Uterine smooth muscle cell (primary cell): ENCODE measurements at places on chromosomes 16 and 17. TPM values are rescaled to one million over a fixed set of nuclear protein-coding genes. Genes with fewer than 3 reads are reported as not detected.

ITGAD gene
- total RNA-seq = not detected in 2 replicates

TP53TG3B gene
- total RNA-seq = not detected in 2 replicates

TBX21 gene
- 0.12 and 1.4 TPM in 2 replicates for total RNA-seq

PTX4 gene
- total RNA-seq = under 0.01 and 0.11 TPM in 2 replicates

LITAF gene
- total RNA-seq = 35.0 and 45.7 TPM in 2 replicates

CSH2 gene
- total RNA-seq = under 0.01 TPM in 1 of 2 replicates, not detected in the other

NPW gene
- 0.33 and 0.87 TPM in 2 replicates for total RNA-seq

EPOP gene
- 0.55 and 0.87 TPM in 2 replicates for total RNA-seq

ACSM2A gene
- total RNA-seq = not detected in 2 replicates

ATF7IP2 gene
- 2.5 and 5.0 TPM in 2 replicates for total RNA-seq

CDR2L gene
- 11.7 and 14.8 TPM in 2 replicates for total RNA-seq

PPM1E gene
- total RNA-seq = 0.55 and 1.2 TPM in 2 replicates

HSF5 gene
- total RNA-seq = not detected in 2 replicates

ADAM11 gene
- total RNA-seq = 0.75 and 0.77 TPM in 2 replicates

DNAH17 gene
- not detected in 2 replicates for total RNA-seq

SLFN12 gene
- 18.7 and 20.3 TPM in 2 replicates for total RNA-seq

ZG16 gene
- not detected in 2 replicates for total RNA-seq

SDR42E1 gene
- total RNA-seq = under 0.01 and 0.22 TPM in 2 replicates

TMEM114 gene
- not detected in 2 replicates for total RNA-seq

RCVRN gene
- not detected in 2 replicates for total RNA-seq

IGF2BP1 gene
- 0.44 and 0.62 TPM in 2 replicates for total RNA-seq

CES4A gene
- 1.00 and 2.2 TPM in 2 replicates for total RNA-seq

DPEP2 gene
- not detected in 2 replicates for total RNA-seq

PRR15L gene
- total RNA-seq = not detected in 2 replicates

CMTM2 gene
- total RNA-seq = not detected in 2 replicates

CEP295NL gene
- total RNA-seq = 4.6 and 5.6 TPM in 2 replicates

ARHGAP44 gene
- 1.7 and 1.9 TPM in 2 replicates for total RNA-seq

PSMB3 gene
- 315 and 392 TPM in 2 replicates for total RNA-seq

MEFV gene
- total RNA-seq = 0.12 TPM in 1 of 2 replicates, not detected in the other

KRTAP4-5 gene
- total RNA-seq = not detected in 2 replicates

TMEM238L gene
- not detected in 2 replicates for total RNA-seq

CASKIN2 gene
- 6.2 and 6.6 TPM in 2 replicates for total RNA-seq

CTRB1 gene
- not detected in 2 replicates for total RNA-seq

SLC13A2 gene
- not detected in 2 replicates for total RNA-seq

CLEC19A gene
- total RNA-seq = not detected in 2 replicates

RASD1 gene
- total RNA-seq = 2.0 TPM in 2 replicates

CLEC3A gene
- not detected in 2 replicates for total RNA-seq

FZD2 gene
- total RNA-seq = 11.2 and 31.4 TPM in 2 replicates

GNG13 gene
- total RNA-seq = not detected in 2 replicates

TM4SF5 gene
- total RNA-seq = not detected in 2 replicates

HASPIN gene
- 2.5 and 8.9 TPM in 2 replicates for total RNA-seq

ATP2A1 gene
- 0.22 and 0.25 TPM in 2 replicates for total RNA-seq

LITAFD gene
- not detected in 2 replicates for total RNA-seq

CCL8 gene
- not detected in 2 replicates for total RNA-seq

DNAI2 gene
- total RNA-seq = not detected in 2 replicates

ESRP2 gene
- total RNA-seq = 0.12 and 0.22 TPM in 2 replicates

TBX2 gene
- total RNA-seq = 21.0 and 46.5 TPM in 2 replicates

TEX19 gene
- total RNA-seq = 0.12 TPM in 1 of 2 replicates, not detected in the other

ADAMTS18 gene
- under 0.01 and 0.33 TPM in 2 replicates for total RNA-seq

FNDC8 gene
- not detected in 2 replicates for total RNA-seq

ZNF594 gene
- 9.7 and 11.2 TPM in 2 replicates for total RNA-seq
